Activated naive CD4-positive, alpha-beta T cell (primary cell): ENCODE measurements at places on chromosomes 1 and 21.

GRCh38 chr1:33147997-33148314 lies 33.9 kb downstream of the TRIM62 start:
- DNase-seq: no peak

DNA sequence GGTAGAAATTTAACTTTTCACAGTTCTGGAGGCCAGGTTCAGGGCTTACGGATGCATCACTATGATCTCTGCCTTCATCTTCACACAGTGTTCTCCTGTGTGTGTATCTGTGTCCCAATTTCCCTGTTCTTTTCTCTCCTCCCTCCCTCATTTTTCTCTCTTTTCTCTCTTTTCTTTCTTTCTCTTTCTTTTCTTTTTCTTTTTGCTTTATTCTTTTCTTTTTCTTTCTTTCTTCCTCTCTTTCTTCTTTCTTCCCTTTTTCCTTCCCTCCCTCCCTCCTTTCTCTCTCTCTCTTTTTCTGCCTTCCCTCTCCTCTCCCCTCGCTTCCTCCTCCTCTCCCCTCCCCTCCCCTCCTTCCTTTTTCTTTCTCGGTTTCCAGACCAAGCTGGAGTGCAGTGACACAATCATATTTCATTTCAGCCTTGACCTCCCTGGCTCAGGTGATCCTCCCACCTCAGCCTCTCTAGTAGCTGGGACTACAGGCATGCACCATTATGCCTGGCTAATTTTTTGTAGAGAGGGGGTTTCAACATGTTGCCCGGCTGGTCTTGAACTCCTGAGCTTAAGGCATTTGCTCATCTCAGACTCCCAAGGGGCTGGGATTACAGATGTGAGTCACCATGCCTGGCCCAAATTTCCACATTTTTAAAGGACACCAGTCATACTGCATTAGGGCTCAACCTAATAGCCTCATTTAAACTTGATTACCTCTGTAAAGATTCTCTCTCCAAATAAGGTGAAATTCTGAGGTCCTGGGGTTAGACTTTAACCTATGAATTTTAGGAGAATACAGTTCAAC lies 115.9 kb downstream of the HUNK start:
- no peak for DNase-seq

GRCh38 chr1:68120136-68120791 lies 69.8 kb upstream of the DIRAS3 start:
- DNase-seq: no peak

- no peak for DNase-seq
Measured at GRCh38 chr1:5780324-5780716, 211.9 kb downstream of the NPHP4 start.

DNA sequence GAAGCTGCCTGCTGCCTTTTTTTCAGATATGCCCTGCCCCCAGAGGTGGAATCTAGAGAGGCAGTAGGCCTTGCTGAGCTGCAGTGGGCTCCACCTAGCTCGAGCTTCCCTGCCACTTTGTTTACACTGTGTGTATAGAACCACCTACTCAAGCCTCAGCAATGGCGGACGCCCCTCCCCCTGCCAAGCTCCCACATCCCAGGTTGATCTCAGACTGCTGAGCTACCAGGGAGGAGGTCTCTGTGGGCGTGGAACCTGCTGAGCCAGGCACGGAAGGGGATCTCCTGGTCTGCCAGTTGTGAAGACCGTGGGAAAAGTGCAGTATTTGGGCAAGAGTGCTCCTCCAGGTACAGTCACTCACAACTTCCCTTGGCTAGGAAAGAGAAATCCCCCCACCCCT lies 65.1 kb downstream of the MSH4 start:
- DNase-seq: no peak

- no peak for DNase-seq
Measured at GRCh38 chr1:156844638-156845037, 14.3 kb downstream of the INSRR start.

DNA sequence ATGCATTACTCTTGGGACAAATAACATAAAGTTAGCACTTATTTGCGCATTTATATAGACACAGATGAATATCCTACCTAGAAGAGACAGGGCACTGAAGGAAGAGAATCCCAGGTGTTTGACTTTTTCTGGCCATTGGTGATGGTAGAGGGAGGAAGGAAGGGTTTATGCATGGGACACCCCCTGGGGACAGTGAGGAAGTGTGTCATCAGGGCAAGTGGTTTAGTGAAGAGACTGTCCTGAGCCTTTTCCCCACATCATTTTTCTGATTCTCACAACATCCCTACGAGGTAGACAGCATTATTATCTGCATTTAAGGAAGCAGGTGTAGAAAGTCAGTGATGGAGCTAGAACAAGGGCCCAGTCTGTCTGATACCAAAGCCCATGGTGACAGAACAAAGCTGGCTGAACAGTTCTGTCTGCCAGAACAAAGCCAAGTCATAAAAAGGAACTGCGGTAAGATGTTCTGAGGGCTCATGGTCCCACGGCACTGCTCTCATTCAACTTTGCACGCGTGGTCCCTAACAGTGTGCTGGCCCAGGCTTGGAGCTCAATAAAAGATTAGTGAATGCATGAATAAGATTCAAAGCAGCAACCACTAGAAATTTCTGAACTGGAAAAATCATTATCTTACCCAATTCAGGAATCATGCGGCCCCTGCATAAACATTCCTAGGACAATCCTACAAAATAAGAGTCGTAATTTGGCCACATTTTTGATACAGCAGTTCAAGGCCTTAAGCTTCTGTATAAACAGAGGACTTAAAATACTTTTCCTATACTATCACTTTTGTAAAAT lies 12.2 kb upstream of the CDC42BPA start:
- DNase-seq: no peak

GRCh38 chr1:60833173-60833572 lies 249.2 kb upstream of the NFIA start:
- DNase-seq: no peak

DNA sequence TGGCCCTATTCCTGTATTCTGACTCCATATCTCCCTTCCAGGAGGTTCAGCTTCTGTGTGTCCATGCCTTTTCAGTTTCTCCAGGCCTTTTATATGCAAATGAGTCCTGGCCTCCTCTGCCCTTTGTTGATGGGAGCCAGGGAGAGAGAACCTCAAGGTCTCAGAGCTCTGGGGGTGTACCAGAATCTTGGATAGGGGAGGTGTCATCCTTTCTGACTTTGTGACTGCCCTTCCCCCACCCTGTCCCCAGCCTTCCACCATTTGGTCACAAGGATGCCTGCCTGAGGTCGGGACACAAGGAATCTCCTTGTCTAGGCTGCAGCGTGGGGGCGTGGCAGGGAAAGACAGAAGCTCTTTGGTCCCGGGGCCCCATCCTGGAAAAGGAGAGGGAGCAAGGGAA lies 18.6 kb downstream of the LURAP1 start:
- DNase-seq: no peak

DNA sequence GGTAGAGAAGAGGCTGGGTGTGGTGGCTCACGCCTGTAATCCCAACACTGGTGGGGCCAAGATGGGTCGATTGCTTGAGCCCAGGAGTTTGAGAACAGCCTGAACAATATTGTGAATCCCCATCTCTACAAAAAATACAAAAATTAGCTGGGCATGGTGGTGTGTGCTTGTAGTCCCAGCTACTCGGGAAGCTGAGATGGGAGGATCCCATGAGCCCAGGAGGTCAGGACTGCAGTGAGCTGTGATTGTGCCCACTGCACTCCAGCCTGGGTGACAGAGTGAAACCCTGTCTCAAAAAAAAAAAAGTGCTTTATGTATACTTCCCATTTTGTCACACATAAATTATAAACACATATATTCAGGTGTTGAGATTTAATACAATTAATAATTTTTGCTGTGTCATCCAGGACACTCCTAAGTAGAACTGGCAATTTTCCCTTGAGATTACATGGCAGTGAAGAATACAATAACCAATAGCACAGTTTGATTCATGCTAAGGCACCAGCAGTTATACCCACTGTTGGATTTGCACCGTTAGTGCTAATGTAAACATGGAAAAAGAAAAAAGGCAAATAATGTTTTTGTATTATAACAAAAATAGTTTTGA lies 15.5 kb downstream of the GABPB2 start:
- no peak for DNase-seq

- no peak for DNase-seq
Measured at GRCh38 chr21:17819877-17820229, 697 bp upstream of the C21orf91 start.

DNA sequence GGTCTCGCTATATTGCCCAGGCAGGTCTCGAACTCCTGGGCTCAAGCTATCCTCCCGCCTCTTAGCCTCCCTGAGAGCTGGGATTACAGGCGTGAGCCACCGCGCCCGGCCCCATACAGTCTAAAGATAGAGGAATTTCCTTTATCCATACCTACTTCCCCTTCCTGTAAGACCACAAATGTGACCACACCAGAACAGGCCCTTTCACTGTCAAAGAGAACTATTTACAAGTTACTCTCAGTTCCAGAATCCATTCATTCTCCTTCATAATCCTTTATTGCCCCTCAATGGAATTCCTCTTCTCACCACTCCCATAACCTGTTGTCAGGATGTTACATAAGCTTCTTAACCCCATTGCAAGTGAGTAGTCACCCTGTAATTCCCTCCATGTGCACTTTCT lies 26.3 kb upstream of the SLC5A9 start:
- DNase-seq: no peak

- DNase-seq: no peak
Measured at GRCh38 chr21:44021064-44021463, 9.0 kb downstream of the TRAPPC10 start.

DNA sequence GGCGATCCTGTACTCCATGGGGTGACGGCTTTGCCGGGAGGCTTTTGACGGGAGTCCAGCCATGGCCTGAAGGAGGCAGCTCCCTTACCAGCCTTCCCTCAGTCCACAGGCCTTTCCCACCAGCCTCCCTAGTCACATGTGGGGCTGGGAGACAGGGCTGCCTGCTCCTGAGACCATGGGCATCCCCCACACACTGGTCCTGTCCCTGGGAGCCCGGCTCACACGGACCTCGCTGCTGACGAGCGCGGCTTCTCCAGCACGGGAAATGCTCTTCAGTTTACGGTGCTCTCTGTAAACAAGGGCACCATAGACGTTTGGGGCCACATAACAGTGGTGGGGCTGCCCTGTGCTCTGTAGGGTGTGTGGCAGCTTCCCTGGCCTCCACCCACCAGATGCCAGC lies 104.5 kb upstream of the TMEM51 start:
- no peak for DNase-seq

DNA sequence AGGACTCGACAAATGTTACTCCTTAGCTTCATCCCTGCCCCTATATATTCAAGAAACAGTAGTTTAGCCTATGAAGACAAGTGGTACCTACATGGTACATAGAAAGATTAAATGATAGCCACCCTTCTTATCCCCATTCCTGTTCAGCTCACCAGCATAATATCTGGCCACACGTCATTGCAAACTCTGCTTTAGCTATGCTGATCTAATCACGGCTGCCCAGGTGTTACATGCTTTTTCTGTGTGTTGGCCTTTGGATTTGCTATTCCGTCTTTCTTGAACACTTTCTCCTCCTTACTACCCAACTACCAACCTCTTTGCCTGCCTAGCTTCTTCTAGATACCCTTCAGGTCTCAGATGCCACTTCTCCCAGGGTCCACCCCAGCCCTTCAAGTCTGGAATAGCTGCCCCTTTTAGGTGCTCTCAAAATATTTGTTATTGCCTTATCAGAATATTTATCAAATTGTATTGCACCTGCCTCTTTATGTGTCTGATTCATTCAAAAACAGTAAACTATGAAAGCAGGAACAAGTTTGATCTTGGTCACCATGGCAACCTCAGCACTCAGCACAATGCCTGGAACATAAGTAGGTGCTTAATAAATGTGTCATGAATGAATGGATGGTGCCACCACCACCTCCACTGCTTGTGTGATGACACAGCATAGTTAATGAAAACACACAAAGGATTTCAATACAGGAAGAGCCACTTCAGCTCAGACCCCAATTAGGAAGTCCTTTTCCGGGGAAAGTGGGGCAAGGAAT lies 11.4 kb upstream of the DNASE2B start:
- DNase-seq: no peak

DNA sequence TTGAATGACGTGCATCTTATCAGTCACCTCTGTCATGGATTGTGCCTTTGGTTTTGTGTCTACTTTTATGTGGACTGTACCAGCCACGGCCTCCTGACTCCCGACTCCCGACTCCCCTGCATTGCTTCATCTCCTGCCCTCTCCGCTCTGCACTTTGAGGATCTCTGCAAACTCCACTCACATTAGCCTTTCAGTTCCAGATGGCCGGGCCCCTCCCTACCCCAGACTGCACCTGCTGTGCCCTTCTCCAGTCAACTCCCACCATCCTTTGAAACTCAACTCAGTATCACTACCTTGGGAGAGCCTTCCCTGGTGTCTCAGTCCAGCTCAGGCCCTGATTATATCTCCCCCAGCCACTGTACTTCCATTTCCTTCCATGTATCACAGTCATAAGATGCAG lies 71.4 kb downstream of the MDM4 start:
- DNase-seq: no peak

- no peak for DNase-seq
Measured at GRCh38 chr1:216331211-216331610, 92.0 kb downstream of the USH2A start.

DNA sequence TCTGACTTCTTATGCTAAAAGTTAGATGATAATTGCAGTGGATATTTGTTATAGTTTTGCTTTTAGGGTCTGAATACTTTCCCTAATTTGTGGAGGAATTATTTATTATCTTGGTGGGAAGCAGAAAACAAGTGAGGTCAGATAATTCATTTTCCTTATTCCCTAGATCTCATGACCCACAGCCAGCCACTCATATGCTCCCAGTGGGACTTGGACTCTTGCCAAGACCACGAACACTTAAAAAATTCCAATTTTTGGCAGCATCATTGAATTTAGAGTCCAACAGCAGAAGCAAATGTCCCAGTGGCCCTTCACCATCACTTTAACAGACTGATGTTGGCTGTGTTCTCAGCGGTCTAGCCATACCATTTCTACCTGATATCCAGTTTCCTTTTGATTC lies 204.2 kb downstream of the HMCN1 start:
- no peak for DNase-seq

GRCh38 chr1:233614173-233614742 lies 352 bp downstream of the KCNK1 start:
- no peak for DNase-seq

DNA sequence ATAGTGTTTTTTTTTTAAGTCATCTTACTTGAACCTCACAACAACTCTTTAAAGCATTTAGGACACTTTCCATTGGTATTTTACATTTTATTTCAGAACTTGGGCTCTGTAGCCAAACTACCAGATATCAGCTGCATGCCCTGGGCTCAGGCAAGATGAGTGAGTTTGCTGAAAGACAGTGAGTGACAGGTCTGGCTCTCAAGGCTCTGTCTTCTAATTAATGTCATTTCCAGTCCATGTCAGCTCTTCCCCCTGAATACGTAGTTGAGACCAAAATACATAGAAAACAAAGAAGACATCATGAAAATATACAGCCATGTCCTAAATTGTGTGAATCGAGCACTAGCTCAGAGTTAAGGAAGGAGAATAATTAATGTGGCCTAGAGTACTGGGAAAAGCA lies 39.7 kb downstream of the PRRX1 start:
- DNase-seq: no peak

GRCh38 chr1:17162941-17163340 lies 42.0 kb upstream of the PADI1 start:
- no peak for DNase-seq

DNA sequence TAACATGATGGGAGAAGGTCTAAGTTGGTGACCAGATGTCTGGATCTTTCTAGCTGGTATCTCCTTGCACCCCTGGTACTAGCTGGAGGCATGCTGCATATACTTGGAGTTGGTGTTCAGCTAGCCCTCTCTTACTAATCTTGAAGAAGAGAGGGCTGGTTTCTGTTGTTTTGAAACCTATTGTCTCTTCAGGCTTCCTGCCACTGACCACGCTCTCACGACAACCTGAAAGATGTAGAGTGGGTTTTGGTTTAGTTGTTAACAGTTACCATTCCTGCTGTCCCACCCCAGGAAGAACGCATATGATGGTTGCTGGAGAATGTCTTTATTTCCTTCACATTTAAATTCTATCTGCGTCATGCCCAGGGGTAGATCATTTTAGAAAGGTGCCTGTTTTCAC lies 3.6 kb downstream of the MAN1C1 start:
- no peak for DNase-seq
